AG10803 (cell line): ENCODE measurements at places on chromosomes 5 and 9.

GRCh38 chr9:7976856-7977255 lies 177.3 kb upstream of the DMAC1 start:
- DNase-seq: no peak

- DNase-seq: no peak
Observed at GRCh38 chr5:18798058-18798457, 1163.8 kb downstream of the TAF11L14 start.

DNA sequence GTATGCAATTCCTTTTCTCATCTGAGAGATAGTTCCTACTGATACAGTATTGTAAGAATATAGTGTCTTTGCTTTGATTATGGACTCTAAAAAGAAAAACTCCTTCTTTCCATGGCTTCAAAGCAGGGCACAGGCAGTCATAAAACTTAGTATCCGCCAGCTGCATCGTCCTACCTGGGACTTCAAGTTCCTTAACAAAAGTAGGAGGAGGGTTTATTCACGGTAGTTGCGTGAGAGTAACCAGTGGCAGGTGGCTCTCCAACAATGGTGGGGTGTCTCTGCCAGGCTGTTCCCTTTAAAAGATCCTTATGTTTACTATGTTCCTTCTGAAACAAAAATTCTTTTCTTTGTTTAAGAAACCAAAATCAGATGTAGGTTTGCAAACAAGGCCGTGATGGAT lies 173.5 kb upstream of the DMAC1 start:
- no peak for DNase-seq

DNA sequence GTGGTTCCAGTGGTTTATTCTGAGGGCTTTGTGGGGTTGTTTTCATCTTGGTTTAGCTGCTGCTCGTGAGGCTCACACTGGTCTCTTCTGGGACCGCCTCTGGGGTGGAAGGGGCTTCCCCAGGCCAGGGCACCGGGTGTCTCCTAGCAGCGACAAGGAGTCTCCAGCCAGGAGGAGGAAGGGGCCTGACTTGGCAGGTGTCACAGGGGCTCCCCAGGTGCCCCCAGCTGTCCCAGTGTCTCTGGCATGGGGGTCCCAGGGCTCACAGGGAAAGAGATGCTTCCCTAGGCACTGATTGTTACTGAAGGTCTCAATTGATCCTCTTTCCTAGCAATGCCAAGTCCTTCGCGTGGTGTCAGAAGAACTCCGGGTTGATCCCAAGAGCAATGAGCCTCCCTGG lies 241.1 kb upstream of the IRX4 start:
- no peak for DNase-seq

- no peak for DNase-seq
Observed at GRCh38 chr9:37390759-37391158, 31.7 kb upstream of the GRHPR start.
